ENCODE measurements at places on chromosomes 16 and 17.

- peak; percentile 48 for DNase-seq
Measured at GRCh38 chr17:46212634-46213435, 19.6 kb upstream of the KANSL1 start.

DNA sequence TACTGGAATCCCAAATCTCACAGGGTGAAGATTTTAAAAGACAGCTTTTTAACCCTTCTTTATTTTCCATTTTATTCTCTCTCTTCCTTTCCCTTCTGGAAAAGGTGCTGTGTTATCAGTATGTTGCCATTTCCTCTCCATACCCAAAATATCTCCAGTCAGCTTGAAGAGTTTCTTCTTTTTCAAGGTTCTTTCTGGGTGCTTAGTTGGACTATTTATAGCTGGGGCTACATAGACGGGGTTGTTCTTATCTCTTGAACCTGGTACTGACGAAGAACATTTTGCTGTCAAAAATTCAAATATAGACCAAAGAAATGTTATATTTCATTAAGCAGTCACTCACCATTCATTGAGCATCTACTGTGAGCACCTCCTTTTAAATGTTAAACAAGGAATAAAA lies 48.6 kb downstream of the IST1 start:
- DNase-seq = no peak

- no peak for DNase-seq
Measured at GRCh38 chr17:13797863-13798262, 196.1 kb upstream of the HS3ST3A1 start.

GRCh38 chr16:16182918-16183317 lies 40.4 kb downstream of the ABCC6 start:
- DNase-seq = no peak

GRCh38 chr17:49656247-49656646 lies 21.6 kb downstream of the SPOP start:
- DNase-seq = no peak

- DNase-seq = no peak
Measured at GRCh38 chr17:39915559-39915958, 2.9 kb downstream of the GSDMB start.

DNA sequence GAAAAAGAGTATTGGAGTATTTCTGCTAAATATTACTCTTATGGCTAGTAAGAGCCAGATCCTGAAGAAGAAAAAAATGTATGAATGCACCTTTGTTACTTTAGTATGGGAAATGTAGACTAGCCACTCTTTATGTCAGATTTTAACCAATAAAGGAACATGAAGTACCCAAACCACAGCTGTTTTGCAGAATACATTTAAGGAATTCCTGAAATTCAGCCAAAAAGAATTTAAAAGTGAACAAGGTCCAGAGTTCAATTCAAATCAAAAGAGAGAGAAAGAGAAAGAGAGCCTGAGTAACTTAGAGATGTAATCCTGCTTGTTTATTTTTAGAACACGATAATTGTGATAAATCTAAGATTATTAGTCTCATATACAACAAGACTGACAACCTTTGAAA lies 1.2 kb downstream of the KCNJ16 start:
- DNase-seq = no peak
